Activated CD8-positive, alpha-beta T cell treated with anti-CD3 and anti-CD28 coated beads for 36 hours (primary cell): ENCODE measurements at places on chromosomes 4 and X.
A peak's percentile ranks its signal among the peaks of the same experiment; 100 is the strongest.

- DNase-seq, result no peak
These were observed 2351.4 kb downstream of the PCDH7 start for GRCh38 chr4:33071535-33071934.

- DNase-seq, result no peak
These were observed 348.7 kb upstream of the HAND2 start for GRCh38 chr4:173878701-173879100.

DNA sequence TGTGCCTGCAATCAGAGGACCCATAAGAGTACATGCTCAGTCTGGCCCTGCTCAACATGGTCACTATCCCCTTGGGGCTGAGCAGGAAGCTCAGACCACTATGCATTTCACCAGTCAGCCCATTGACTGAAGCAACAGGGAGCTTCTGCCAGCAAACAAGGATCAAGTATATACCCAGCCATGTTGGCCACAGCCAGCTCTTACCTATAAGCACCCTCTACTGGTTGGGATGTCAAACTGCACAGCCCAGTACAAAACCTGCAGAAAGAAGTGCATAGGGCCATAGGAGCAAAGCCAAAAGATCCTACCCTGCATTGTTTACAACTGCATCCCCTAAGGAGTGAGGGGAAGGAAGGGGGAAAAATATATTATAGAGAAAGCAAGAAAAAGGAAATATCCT is 214.4 kb upstream of the CPEB2 start:
- peak; percentile 22 for DNase-seq

DNA sequence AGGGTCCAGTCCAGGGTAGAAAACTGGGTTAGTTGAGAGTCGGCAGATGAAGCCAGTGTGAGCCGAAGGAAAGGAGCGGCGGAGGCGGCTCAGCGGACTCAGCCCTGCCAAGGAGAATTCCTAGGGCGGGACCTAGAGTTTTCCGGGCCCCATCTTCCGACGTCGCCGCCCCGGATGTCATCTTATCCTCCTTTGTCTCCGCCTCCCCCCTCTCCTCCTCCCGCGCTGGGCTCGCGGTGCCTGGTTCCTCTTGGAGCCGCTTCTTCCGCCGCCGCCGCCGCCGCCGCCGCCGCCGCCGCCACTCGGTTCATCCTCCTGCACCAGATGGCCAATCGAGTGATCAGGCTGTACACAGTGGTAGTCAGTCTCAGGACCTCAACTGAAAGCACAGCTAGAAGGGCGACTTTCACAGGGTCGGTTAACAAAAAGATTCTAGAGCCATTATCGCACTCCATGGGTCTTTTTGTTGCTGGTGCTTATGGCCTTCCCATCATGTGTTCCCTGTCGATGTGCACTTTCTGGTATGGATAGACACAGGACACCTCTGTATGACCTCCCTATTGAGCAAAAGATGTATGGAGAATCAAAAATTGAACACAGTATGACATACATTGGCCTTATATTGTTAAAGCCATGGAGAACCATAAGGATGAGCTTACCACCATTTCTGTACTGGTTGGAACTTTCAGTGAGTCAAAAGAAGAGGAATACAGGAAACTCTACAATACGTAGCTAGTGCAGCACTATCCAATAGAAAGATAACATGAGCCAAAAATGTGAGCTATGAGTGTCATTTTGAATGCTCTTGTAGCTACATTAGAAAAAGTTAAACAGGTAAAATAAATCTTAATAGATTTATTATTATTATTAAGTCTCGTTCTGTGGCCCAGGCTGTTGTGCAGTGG is 32.4 kb upstream of the THOC2 start:
- peak; percentile 72 for DNase-seq

GRCh38 chrX:123994730-123995129 is 33.2 kb downstream of the STAG2 start:
- no peak for DNase-seq

DNA sequence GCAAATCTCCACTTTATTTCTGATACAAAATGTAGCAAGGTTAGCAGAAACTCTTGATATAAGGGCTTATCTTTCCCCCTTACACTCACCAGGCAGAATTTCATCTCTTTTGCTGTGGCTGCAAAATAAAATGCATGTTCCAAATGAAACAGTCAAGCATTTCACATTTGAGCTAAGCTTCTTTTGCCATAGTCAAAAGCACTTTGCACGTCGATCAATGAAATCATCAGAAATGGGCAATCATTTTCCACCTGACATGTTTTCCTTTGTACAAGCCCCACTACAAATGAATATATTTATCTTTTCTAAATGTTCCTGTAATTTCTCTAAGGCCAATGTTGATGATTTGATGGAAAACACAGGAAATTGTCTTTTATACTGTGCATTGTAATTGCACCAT is 178.4 kb downstream of the ANKRD50 start:
- DNase-seq, result no peak

- DNase-seq, result no peak
These were observed 36.9 kb upstream of the MED14 start for GRCh38 chrX:40772290-40772689.

DNA sequence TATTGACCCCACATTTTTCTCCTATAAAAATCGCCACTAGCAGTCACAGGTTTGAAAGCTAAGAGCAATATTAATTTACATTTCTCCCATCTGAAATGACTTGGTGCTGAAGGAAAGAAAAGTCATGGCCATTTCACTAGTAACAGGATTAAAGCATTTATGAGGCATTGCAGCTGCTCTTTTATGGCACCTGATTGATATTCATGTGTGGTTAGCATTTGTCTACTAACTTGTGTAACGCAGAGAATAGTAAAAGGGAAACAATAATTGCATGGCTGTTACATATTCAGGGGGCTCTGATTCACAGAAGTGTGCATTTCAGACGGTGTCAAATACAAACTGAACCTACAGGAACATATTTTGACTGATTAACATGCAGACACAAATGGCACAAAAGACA is 5.2 kb downstream of the PCDH19 start:
- DNase-seq, result no peak

DNA sequence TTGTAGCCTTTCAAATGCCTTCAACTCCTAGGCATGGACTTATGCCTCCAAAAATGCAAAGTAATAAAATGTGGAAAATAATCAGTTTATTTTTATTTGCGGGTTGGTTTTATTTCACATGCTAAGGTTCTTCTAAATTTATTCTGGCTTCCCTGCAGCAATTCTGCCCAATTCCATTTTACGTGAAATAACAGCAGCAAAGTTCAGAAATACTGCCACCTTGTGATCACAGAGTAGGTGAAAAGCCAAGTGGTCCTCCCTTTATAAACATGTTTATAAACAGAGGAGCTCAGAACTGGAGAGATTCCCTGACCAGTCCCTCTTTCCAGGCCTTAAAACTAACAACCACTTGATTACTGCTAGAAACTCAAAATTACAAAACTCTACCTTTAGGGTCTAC is 14.7 kb upstream of the DCHS2 start:
- no peak for DNase-seq

DNA sequence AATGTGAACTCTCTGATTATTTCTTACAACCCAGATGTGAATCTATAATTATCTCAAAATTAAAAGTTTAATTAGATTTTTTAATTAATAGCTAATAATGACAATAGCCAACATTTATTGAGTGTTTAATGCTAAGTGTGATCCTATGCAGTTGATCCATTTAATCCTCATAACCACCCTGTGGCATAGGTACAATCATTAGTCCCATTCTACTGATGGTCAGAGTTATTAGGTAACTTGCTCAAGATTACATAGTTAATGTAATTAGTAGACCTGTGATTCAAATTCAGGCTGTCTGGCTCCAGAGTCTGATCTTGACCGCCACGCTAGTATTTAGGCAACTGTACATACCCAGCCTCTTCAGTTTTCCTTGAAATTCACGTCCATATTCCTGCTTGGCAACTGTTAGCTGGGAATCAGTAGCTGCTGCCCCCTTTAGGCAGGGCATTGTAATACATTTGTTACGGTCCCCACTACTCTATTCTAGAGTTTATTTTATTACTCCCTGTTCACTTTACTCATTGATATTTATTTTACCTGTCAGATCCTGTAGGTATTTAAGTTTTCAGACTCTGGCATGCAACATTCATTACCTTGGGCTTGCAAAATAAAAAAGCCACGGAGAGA is 20.6 kb upstream of the TEC start:
- DNase-seq, result peak; percentile 26

- DNase-seq, result no peak
These were observed 16.4 kb upstream of the PORCN start for GRCh38 chrX:48492293-48492910.

- DNase-seq, result peak; percentile 12
These were observed 113.4 kb upstream of the FAM241A start for GRCh38 chr4:112031712-112032328.

GRCh38 chr4:155491336-155492120 is 114.8 kb upstream of the MAP9 start:
- DNase-seq, result no peak
